ENCODE measurements at places on chromosomes 2 and 18. TPM values are rescaled to one million over a fixed set of nuclear protein-coding genes. Genes with fewer than 3 reads are reported as not detected.

Gene PDE11A
- 4.1 TPM for total RNA-seq

Gene GPR45
- total RNA-seq, result not detected

GRCh38 chr2:216235462-216235861 lies 126.3 kb downstream of the XRCC5 start:
- no peak overlapping the region for H3K4me3 ChIP-seq
- H3K4me1 ChIP-seq, result peaks cover 6% of the 10 kb centered on the region
- peaks cover 38% of the 10 kb centered on the region for H3K36me3 ChIP-seq
- no peak for DNase-seq
- H3K27me3 ChIP-seq, result no peaks in the 10 kb centered on the region

DNA sequence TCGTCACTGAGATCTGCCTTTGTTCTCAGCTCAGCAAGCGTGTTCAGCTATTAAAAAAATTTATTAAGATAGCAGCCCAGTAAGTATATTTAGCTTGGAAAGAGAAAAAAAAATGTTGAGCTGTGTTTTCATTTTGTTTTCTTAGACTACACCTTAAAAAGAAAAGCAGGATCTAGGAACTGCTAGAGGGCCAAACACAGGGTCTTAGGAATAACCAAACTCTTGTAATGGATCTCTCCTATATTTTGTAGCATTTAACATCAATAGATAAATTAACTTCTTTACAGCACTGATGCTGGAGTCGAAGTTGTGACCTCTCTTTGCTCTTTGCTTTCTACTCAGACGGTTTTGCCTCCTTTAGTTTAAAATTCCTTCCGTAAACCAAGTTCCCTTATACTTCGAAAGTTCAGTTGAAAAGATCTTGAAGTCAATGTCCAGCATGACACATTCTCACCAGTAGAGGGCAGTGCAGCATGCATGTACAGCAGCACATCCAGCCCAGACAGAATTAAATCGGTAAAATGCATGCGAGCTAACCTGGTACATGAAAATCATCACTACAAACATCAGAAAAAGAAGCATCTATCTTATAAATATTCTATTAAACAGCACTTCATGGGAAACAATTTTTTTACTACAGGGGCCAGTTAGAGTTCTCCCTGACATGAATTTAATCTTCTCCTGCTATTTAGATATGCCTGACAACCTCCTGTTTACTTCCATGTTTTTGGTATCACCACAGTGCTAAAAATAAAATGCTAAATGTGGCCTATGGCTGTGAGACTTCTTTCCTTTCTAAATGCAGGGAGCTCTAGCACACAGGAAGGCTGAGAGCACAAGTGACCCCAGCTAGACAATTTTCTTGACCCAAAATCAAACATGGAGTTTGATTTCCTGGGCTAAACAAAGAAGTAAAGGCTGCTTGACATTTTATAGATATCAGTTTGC lies 48.2 kb upstream of the MAP3K20 start:
- H3K36me3 ChIP-seq, result no peaks in the 10 kb centered on the region
- peak overlapping the region; percentile 28 for H3K27ac ChIP-seq
- H3K4me1 ChIP-seq, result peaks cover 39% of the 10 kb centered on the region
- peak overlapping the region; percentile 41 for H3K4me3 ChIP-seq
- peak; percentile 85 for DNase-seq
- peaks cover 2% of the 10 kb centered on the region for H3K27me3 ChIP-seq

GRCh38 chr18:5884375-5884774 lies 10.9 kb downstream of the TMEM200C start:
- no peaks in the 10 kb centered on the region for H3K4me1 ChIP-seq
- H3K4me3 ChIP-seq, result no peak overlapping the region
- DNase-seq, result no peak
- no peaks in the 10 kb centered on the region for H3K36me3 ChIP-seq
- no peaks in the 10 kb centered on the region for H3K27me3 ChIP-seq

- H3K4me1 ChIP-seq, result no peaks in the 10 kb centered on the region
- H3K36me3 ChIP-seq, result no peaks in the 10 kb centered on the region
- no peak overlapping the region for H3K4me3 ChIP-seq
- H3K27me3 ChIP-seq, result no peaks in the 10 kb centered on the region
Measured at GRCh38 chr2:116810645-116811044, 1003.8 kb upstream of the DDX18 start.

DNA sequence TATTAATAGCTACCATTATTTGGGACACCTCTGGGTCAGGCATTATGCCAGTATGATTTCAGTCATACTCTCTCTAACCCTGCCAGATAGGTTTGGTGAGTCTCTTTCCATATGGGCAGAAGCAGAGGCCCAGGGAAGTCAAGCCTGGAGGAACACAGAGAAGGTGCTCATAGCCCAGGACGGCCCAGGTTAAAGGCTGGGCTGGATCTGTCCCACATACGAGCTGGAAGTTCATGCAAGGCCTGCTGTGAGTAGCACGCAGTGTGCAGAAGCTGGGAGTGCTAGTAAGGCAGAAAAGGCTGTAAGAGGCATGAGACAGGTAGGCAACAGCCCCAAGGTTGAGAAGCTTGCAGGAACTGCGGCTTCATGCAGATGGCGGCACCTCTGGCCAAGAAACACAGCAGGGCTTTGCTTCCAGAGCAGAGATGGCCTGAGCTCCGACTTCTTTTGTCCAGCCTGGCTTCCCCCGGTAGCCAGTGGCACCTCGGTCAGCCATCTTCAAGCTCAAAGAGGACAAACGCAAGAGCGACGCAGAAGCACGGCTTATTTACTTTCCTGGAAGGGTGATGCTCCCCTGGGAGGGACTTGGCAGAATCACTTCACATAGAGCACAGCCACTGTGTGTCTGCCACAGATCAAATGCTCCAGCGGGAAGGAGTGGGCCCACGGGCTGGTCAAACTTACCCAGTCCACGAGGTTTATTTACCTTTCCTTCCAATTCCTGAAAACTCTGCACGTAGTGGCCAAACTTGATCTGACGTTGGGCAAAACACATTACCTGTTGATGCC lies 58.5 kb upstream of the MAP4K4 start:
- no peak overlapping the region for H3K27ac ChIP-seq
- H3K27me3 ChIP-seq, result peaks cover 11% of the 10 kb centered on the region
- H3K4me3 ChIP-seq, result no peak overlapping the region
- no peak for DNase-seq

GRCh38 chr2:48531141-48531648 lies 1.2 kb downstream of the STON1 start:
- no peaks in the 10 kb centered on the region for H3K27me3 ChIP-seq
- no peaks in the 10 kb centered on the region for H3K36me3 ChIP-seq
- H3K27ac ChIP-seq, result peak overlapping the region; percentile 72
- peak; percentile 91 for DNase-seq
- H3K4me3 ChIP-seq, result peak overlapping the region; percentile 87

GRCh38 chr2:47917276-47917961 lies 11.1 kb upstream of the FBXO11 start:
- no peaks in the 10 kb centered on the region for H3K36me3 ChIP-seq
- H3K4me3 ChIP-seq, result no peak overlapping the region
- H3K27me3 ChIP-seq, result peaks cover 2% of the 10 kb centered on the region
- no peak for DNase-seq
- no peaks in the 10 kb centered on the region for H3K4me1 ChIP-seq

All from HFFc6 (cell line).